Caudate nucleus (tissue), 63 donors: ENCODE measurements at places on chromosomes 2 and 18.

GRCh38 chr2:200431996-200432705, 77.7 kb downstream of the KCTD18 start:
- DNase-seq, result no peak

DNA sequence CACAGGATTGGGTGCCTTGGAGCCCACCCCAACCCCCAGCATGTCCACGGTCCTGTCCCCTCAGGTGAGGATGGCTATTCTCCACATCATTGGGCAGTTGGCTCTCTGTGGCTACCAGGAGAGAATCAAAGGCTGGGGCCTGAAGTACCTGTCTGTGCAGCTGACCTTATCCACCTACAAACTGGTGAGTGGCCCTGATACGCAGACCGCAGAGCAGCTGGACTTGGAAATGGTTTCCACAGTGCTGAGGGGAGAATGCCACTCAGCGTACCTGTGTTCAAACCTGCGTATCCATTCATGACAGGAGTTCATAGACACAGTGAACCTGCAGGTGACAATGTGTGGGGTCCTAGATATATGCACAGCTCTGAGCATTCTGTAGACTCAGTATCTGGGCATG, 21.6 kb downstream of the MROH2A start:
- DNase-seq, result no peak

DNA sequence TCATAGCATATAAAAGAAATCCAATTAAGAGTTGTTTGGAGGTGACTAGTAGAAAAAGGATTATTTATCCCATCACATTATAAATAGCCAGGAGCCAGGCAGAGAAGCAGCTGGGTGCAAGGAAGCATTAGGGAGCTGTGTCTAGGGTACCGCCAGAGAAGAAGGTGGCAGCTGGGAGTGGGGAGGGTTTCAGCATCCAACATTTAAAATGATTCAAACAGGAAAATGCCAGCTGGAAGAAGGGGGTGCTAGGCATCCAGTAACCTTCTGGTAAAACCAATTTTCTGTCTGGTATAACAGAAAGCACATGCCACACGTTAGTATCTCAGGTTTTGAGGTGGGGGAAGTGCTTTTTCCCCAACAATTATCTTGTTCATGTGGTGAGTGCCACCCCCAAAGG, 452.4 kb downstream of the ZEB2 start:
- DNase-seq, result no peak

GRCh38 chr2:168494190-168494711, 38.2 kb downstream of the CERS6 start:
- DNase-seq, result no peak

- DNase-seq, result peak; percentile 42
These were observed 579 bp downstream of the MAT2A start for GRCh38 chr2:85539361-85540132.

- no peak for DNase-seq
These were observed 136.3 kb downstream of the ZEB2 start for GRCh38 chr2:144383571-144384100.

GRCh38 chr2:209062210-209062609, 361.6 kb upstream of the MAP2 start:
- no peak for DNase-seq

DNA sequence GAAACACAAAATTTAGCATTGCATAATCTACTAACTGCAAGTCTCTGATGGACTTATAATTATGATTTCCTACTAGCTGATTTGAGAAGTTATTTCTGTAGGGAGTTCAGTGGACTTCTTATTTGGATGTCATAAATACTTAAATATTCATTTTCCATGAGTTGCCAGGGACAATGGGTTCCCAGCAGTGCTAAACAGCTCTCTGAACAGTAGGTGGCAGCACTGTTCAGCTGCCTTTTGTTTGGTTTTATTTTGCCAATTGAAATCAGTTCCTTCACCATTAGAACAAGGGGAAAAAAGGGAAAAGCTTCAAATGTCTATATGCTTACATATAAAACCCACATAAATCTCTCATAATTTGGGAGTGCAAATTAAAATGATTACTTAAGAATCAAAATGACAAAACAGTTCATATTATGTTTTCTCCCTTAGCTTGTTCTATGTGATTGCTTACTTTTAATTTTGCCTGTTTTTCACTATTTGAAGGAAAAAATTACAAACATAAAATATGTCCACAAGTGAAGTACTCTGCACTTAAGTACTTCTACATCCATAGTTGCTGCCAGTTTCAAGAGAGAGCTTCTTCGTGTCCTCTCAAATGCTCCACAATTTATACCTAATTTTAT, 898.9 kb downstream of the CPS1 start:
- no peak for DNase-seq

DNA sequence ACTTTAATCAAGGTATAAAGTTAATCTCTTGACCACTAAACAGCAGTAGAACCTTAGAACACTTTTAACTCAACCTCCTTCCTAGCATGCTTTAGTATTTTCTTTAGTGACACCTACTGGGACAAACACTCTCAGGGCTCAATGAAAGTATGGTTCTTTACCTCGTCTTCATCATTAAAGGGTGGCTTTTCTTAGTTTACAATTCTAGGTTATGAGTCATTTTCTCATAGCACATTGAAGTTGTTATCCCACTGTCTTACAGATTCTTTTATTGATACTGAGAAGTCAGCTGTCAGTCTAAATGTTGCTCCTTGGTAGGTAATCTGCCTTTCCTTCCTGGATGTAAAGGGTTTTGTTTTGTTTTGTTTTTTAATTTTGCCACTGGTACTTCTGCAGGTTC, 38.0 kb downstream of the SIGLEC15 start:
- DNase-seq, result no peak

- no peak for DNase-seq
These were observed 143.9 kb downstream of the MYT1L start for GRCh38 chr2:2187196-2187595.

GRCh38 chr2:47043142-47043890, 111.8 kb downstream of the STPG4 start:
- DNase-seq, result peak; percentile 40

- DNase-seq, result no peak
These were observed 31.5 kb downstream of the TRABD2A start for GRCh38 chr2:84849271-84849952.

DNA sequence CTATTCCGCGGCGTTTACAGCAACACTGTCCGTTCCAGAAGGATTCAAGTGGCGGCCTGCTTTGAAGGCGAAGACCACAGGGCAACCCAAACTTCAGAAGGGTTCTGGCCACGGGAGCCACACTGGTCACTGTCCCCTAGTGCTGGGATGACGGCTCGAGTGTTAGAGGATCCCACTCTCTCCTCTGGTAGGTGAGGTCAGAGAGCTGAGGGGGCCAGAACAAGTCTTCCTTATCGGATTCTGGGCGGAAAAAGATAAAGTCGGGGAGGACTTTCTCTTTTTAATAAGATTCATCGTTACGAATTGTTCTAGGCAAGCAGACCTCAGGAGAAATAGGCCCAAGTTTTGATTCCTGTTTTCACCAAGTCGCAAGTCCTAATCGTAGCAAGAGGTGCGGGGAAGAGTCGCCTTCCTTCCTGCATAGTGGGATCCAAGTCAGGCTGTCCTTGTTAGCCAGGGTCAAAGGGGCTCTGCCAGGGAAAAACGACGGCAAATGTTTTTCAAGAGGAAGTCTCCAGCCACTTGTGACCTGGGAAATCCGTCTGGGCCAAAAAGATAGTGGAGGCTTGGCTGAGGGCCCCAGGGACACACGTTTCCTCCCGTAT, 864 bp upstream of the MYL12A start:
- DNase-seq, result peak; percentile 77

- DNase-seq, result no peak
These were observed 906.1 kb upstream of the SLC39A10 start for GRCh38 chr2:194750926-194751325.

GRCh38 chr2:178480227-178481181, at the start of gene PLEKHA3:
Gene PLEKHA3, plus strand, starts transcription at chr2:178480457. Its CDS starts 413 bp downstream, at chr2:178480870.
- DNase-seq, result peak; percentile 87

DNA sequence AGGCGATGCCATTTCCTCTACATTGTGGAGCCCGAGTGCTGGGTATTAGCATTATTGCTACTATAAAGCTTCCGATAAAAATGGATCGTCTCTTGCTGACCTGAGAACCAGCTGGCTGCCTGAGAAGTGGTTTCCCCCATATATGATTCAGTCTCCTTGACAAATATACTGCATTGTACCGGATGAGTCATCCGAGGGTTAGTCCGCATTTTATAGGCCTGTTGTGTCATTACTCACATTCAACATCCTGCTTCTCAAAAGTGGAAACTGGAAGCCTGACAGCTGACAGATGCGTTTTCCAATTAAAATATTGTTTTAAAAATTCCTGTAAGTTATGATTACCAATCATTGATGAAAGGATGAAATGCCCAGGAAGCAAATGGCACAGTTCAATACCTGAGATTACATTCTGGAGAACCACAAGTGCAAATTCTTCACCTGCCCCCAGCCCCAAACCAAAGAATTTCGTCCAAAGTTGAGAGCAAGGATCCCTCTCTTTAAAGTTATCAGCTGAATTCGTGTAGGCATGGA, 65.7 kb downstream of the SPRED2 start:
- DNase-seq, result no peak

- DNase-seq, result no peak
These were observed 39.9 kb downstream of the IRS1 start for GRCh38 chr2:226759768-226760167.

DNA sequence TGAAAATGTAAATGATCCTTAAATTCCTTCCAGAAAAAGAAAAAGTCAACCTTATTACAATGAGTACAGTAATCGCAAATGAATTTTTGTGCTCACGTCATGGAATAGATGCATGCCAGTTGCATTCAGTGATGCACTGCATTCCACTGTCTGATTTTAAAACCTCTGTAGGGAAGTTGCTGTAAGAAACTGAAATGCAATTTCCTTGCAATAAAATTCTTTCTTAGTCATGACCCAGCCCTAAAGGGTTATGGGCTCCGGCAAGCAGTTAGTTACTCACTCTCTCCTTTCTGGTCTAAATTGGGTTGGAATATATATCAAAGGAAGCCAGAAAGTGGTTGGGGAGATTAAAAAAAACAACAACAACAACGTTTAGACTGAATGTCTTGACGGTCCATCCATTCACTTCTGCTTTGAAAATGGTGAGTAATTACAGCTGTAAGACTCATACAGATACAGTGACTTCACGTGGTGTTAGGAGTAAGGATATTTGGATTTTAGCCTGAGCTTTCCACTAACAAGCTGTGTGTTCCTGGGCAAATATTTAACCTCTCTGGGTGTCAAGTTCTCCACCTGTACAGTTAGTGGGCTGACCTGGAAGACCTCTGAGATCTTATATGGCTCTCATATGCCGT, 8.6 kb upstream of the RND3 start:
- no peak for DNase-seq

DNA sequence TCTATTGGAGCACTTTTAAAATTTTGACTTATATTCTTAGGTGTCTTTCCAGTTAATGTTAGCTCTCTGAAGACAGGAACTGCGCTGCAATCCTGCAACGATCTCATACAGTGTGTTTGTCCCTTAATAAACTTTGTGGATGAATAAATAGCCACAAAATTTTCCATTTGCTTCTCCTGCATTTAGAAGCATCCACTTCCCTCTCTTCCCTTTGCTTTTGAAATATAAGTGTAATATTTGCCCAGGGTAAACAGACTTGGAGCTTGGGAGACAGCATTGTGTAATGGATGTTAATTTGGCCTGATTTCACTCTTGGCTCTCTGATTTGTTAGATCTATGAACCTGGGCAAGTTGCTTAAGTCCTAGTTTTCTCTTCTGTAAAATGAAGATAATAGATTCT, 58.2 kb upstream of the CD28 start:
- no peak for DNase-seq

DNA sequence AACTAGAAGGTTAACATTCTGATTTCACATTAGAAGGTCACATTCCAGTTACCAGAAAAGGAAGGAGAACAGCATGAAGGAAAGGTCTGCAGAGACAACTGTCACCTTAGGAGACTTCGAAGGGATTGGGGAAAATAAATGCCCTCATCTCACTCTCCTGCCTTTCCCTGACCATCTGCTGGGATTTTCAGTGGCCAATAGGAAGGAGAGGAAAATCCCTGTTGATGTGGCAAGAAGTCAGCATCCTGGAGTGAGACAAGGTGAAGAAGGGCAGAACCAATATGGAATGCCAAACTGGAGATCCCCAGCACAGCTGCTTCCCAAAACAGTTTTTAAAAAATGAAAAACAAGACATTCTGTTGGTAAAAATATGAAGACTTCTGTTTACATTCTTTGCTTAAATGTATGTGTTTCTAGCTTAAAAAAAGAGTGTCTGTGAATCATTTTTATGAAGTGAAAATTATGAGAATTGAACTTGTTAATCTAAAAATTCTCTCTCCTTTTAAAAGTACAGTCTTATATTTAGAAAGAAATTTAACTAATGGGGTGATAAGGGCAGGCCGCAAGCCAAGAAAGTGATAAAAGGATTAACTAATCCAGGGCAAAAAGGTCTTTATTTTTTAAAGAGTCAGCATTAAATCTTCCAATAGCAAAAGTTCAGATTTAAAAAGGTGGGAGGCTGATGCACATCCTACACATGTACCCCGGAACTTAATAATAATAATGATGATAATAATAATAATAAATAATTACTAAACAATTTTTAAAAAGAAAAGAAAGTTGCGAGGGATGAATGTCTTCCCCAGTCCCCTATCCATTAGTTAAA, 160.6 kb upstream of the DOK6 start:
- DNase-seq, result no peak

DNA sequence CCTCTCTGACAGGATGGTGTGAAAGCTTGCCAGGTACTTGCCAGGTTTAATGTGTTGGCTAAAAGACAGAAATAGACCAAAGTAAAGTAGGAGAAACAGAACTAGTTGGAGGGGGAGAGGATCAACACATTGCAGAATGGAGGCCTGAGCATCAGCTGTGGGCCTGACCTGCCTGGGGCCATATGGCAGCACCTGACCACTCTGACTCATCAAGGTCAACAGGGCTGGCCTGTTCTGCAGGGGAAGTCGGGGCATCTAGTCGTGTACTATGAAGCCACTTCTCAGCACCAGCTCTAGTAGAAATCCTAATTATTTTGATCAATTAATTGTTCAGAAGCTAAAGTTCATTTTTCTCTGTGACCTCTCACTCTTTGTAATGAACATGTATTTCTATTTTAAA, 35.8 kb upstream of the NOSTRIN start:
- no peak for DNase-seq

DNA sequence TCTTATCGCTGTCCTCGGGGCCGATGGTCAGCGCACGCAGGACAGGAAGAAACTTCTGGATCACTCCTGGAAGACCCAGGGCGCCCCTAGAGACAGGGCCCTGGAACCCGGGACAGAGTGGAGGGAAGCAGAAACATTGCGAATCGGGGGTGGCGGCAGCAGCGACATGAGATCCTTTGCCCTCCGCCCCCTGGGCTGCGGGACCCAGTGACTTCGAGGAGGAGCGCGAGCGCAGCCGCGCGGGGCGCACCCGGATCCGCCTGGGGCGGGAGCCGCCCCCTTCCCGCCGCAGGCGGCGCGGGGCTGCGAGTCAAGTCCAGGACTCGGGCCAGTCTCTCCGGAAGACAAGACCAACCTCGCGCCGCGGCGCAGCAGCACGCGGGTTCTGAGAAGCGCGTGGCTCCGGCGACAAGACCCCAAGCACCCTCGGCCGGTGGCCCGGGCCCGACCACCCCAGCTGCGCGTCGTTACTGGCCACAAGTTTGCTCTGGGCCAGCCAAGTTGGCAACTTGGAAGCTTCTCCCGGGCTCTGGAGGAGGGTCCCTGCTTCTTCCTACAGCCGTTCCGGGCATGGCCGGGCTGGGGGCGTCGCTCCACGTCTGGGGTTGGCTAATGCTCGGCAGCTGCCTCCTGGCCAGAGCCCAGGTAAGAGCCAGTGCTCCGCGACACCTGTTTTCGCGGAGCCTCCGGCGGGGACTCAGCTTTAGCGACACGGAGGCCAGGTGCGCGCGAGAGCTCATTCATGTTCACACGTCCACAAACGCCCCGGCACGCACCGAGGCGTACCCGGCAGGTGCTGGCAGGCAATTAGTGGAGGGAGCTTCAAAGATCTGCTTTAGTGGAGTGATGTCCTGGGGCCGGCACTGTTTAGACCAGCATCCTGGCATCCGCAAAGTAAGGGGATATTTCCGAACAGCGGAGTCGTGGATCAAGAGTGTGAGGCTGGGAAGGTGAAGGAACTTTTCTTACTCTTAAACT, at the start of gene PTH2R:
PTH2R (plus strand) TSS at position 319 of the 978 bp plus-strand sequence; CDS start at position 571, 252 bp downstream.
- DNase-seq, result no peak
